ENCODE measurements at places on chromosomes 13 and 19.

GRCh38 chr19:17555480-17555928, at the start of gene COLGALT1:
Gene COLGALT1, plus strand, starts transcription at chr19:17555649. Its CDS starts 65 bp downstream, at chr19:17555714.
- DNase-seq: no peak

GRCh38 chr19:53977429-53977990, 13.9 kb upstream of the CACNG6 start:
- no peak for DNase-seq

GRCh38 chr13:65892859-65893258, 1337.3 kb downstream of the PCDH9 start:
- no peak for DNase-seq

DNA sequence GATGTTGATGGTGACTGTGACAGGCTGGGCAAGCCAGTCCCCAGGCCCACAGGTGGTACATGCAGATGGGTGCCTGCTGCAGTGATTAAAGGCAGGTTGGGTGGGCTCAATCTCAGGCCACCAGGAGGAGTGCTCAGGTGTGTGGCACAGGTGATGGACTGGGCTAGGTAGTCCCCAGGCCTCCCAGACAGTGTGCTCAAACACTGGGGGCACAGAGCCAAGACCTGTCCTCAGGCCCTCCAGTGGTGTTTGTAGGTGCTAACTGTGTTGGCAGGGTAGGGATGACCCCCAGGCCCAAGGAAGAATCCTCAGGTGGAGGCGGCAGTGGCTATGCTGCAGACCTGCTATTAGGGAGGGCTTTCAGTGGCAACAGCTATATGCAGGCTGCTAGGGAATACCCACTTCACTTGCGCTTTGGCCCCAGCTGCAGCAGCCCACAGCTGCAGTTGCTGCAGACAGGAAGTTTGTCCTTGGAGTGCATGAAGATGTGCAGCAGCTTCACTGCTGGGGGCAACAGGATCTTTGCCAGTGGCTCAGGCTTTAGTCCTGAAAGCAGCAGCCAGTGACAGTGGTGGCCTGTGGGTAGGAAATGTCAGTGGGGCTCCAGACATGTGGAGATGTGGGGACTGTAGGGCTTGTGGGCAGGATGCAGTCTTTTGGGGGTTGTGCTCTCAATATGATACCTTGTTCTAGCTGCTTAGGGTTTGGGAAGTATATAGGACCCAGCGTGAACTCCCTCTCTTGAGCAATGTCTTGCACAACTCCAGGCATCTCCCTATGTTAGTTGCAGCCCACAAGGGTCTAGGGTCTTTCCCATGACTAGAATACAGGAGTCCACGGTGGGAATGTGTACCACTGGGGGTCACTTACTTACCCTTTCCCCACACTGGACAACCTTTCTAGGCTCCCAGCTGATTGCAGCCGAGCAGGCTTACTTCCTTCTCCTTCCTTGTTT, 54.1 kb upstream of the MLNR start:
- DNase-seq: no peak

DNA sequence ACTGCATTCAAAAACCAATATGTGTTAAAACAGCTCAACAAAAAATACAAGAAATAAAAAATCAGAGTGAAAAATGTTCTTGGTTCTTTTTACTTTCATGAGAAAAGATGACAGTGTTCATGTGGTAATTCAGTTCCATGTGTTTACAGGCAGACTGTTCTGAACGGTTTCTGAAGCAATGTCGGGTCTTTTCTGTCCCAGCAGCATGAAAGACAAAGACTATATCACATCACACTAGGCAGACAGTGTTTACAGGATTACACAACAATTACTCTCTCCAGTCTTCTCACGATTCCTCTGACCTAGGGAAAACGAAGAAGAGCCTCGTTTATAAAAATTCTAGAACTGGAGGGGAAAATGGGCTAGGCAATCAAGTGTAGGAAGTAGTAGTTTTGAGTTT, 83.4 kb downstream of the UBL3 start:
- no peak for DNase-seq

All from iPS DF 6.9 (cell line).